ENCODE measurements at places on chromosomes 7 and 10.

DNA sequence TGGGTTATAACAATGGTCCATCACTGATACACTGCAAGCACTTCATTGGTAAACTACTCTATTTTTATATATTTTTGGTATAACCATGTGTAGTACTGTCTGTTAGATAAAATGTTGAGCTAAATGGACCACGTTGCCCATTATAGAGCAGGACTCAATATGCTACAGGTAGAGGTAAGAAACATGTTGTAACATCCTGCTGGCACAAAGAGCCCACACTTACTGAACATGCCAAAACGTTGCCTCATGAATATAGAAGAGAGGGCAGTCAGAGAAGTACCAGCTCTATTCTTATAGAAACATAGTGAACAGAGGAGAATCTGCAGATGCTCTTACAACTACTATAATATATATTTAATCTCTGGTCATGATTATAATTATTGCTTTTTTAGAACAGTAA lies 18.4 kb upstream of the MET start:
- DNase-seq, result no peak

DNA sequence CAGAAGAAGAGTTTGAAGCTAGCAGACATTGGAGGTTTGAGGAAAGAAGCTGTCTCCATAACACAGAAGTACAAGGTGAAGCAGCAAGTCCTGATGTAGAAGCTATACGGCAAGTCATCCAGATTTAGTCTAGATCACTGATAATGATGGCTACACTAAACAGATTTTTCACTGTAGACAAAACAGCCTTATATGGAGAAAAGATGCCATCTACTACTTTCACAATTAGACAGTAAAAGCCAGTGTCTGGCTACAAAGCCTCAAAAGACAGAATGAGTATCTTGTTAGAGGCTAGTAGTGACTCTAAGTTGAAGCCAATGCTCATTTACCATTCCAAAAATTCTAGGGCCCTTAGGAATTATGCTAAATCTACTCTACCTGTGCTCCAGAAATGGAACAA lies 85.1 kb downstream of the SNX13 start:
- DNase-seq, result no peak

GRCh38 chr10:34758447-34758996 lies 56.6 kb downstream of the PARD3 start:
- DNase-seq, result peak; percentile 60

- DNase-seq, result peak; percentile 79
Observed at GRCh38 chr7:50229964-50230363, 74.6 kb upstream of the IKZF1 start.

GRCh38 chr10:24925799-24926198 lies 26.6 kb downstream of the PRTFDC1 start:
- DNase-seq, result no peak

GRCh38 chr7:129522088-129522970 lies 20.0 kb downstream of the SMKR1 start:
- no peak for DNase-seq
